PC-3 (cell line): ENCODE measurements at places on chromosomes 2 and 18. TPM values are rescaled to one million over a fixed set of nuclear protein-coding genes. Genes with fewer than 3 reads are reported as not detected.

- no peak for DNase-seq
- H3K4me3 ChIP-seq = no peak overlapping the region
- H3K36me3 ChIP-seq = no peaks in the 10 kb centered on the region
- H3K27ac ChIP-seq = no peak overlapping the region
- H3K27me3 ChIP-seq = no peaks in the 10 kb centered on the region
- H3K4me1 ChIP-seq = no peaks in the 10 kb centered on the region
Measured at GRCh38 chr2:144983107-144983506, 463.2 kb upstream of the ZEB2 start.

- no peak overlapping the region for H3K27ac ChIP-seq
- no peak overlapping the region for H3K4me3 ChIP-seq
- no peak for DNase-seq
- H3K4me1 ChIP-seq = 0 out of 2 replicates have a peak, but pooled peaks cover 6% of the 10 kb centered on the region
- H3K36me3 ChIP-seq = no peaks in the 10 kb centered on the region
Measured at GRCh38 chr2:120957905-120958304, 222.2 kb downstream of the GLI2 start.

DNA sequence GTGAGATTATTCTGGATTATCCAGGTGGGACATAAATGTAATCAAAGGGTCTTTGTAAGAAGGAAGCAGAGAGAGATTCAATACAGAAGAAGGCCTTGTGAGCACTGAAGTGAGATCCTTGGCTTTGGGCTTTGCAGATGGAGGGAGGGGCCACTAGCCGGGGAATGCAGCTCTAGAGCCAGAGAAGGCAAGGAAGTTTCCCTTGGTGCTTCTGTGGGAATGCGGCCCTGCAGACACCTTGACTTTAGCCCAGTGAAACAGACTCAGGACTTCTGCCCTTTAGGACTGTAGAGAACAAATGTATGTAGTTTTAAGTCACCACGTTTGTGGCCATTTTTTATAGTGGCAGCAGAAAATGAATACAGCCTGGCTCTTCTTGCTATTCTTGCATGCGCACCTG, 8.1 kb downstream of the NEU2 start:
- H3K36me3 ChIP-seq = no peaks in the 10 kb centered on the region
- no peak overlapping the region for H3K27ac ChIP-seq
- peaks cover 19% of the 10 kb centered on the region for H3K4me1 ChIP-seq
- H3K27me3 ChIP-seq = no peaks in the 10 kb centered on the region
- DNase-seq = no peak
- H3K4me3 ChIP-seq = no peak overlapping the region

- peaks cover 18% of the 10 kb centered on the region for H3K36me3 ChIP-seq
- DNase-seq = no peak
- no peak overlapping the region for H3K27ac ChIP-seq
- no peak overlapping the region for H3K4me3 ChIP-seq
Measured at GRCh38 chr18:9387891-9388290, 53.3 kb downstream of the TWSG1 start.

DNA sequence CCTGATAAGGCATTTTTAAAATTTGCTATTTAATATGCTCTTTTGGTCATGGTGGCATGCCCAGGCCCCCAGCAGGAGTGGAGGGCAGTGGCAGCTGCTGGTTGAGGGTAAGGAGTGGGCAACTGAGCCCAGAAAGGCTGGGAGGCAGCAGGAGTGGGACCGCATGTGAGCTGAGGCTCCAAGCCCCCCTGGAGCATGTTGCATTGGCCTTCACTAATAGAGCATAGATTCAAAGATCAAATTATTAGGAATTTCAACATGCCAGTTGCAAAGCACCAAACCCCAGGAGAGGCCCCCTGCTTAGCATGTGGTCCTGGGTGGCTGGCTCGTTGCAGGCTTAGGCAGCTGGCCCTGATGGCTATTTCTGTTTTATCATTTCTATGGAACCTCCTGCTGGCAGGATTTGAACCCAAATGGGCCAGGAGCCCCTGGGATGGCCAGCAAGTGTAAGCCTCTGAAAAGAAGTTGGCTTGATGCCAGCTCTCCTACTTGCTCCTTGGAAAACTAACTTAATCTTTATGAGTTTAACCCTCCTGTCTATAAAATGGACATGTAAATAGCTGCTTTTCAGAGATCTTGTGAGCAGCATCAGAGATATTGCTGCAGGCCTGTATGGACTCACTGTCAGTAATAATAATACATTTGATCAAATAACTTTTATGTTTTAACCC, 42.1 kb upstream of the TMEM131 start:
- no peak overlapping the region for H3K4me3 ChIP-seq
- H3K36me3 ChIP-seq = no peaks in the 10 kb centered on the region
- no peaks in the 10 kb centered on the region for H3K27me3 ChIP-seq
- DNase-seq = no peak
- no peaks in the 10 kb centered on the region for H3K4me1 ChIP-seq

GRCh38 chr2:128304715-128305554, 13.7 kb downstream of the HS6ST1 start:
- H3K27me3 ChIP-seq = no peaks in the 10 kb centered on the region
- no peaks in the 10 kb centered on the region for H3K36me3 ChIP-seq
- H3K4me3 ChIP-seq = peak overlapping the region; percentile 30; the same call in 1 of the 2 replicates
- H3K27ac ChIP-seq = peak overlapping the region; percentile 96

GRCh38 chr18:31497836-31498573, at the start of gene DSG2:
Gene DSG2, plus strand, starts transcription at chr18:31498177. Its CDS starts 75 bp downstream, at chr18:31498252.
- DNase-seq = peak; percentile 59
- no peaks in the 10 kb centered on the region for H3K36me3 ChIP-seq
- H3K27ac ChIP-seq = peak within 1 kb of the TSS; percentile 62
- peak within 1 kb of the TSS; percentile 86 for H3K4me3 ChIP-seq
- no peaks in the 10 kb centered on the region for H3K27me3 ChIP-seq

- H3K27ac ChIP-seq = no peak overlapping the region
- no peaks in the 10 kb centered on the region for H3K27me3 ChIP-seq
- peaks cover 4% of the 10 kb centered on the region; the same call in 1 of the 2 replicates for H3K36me3 ChIP-seq
Measured at GRCh38 chr18:9243029-9243428, 91.5 kb upstream of the TWSG1 start.

DNA sequence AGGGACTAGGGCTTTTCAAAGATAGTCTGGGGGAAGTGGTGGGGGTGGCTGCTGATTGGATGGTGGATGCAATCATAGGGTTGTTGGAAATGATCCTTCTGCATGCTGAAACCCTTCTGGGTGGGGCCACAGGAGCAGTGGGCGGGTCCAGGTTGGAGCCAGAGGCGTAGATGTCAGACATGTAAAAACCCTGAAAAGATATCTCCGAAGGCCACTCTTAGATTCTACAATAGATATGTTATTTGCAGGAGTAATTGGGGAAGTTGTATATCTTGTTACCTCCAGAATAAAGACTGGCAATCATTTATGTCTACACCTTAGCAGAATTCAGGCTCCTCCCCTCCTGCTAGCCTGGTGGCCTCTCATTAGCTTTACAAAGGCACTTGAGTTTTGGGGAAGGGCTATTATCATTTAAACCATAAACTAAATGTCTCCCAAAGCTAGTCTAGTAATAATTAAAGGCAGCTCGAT, 8.2 kb upstream of the FAM98A start:
- no peaks in the 10 kb centered on the region for H3K4me1 ChIP-seq
- no peak for DNase-seq
- no peaks in the 10 kb centered on the region for H3K36me3 ChIP-seq
- H3K4me3 ChIP-seq = no peak overlapping the region

DNA sequence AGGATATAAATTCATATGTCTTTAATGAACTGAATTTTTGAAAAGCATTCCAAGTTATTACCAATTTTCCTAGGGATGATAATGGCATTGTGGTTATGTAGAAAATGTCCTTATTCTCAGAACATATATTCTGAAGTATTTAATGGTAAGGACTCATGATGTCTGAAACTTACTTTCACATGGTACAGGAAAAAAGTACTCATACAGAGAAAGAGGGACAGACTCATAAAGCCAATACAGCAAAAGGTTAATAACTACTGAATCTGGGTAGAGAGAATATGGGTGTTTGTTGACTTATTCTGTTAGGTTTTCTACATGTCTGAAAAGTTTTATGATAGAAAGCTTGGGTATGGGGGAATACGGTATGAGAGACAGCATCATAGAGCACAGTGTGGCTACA, 84.3 kb upstream of the SERTAD2 start:
- no peaks in the 10 kb centered on the region for H3K27me3 ChIP-seq
- no peak for DNase-seq
- no peak overlapping the region for H3K27ac ChIP-seq
- H3K4me3 ChIP-seq = no peak overlapping the region

DNA sequence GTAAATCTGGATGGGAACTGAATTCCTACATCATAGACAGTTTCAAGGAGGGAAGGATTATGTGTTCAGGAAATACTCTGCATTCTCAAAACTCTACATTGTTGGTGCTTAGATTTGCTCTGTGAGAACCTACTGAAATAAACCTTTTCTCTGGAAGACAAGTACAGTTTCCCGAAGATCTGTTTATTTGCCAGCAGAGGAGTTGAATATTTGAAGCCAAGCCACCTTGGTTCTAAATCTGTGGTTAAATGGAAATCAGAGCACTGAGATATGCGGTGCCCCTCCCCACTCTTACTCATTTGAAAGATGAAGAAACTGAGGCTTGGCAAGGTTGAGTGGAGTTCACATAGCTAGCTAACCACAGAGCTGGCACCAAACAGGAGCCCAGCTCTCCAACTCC, 146.3 kb upstream of the CTAGE1 start:
- no peak overlapping the region for H3K4me3 ChIP-seq
- peaks cover 21% of the 10 kb centered on the region for H3K4me1 ChIP-seq
- no peaks in the 10 kb centered on the region for H3K36me3 ChIP-seq
- DNase-seq = no peak

GRCh38 chr18:32470460-32470713, 295 bp downstream of the GAREM1 start:
- no peak for DNase-seq
- no peaks in the 10 kb centered on the region for H3K27me3 ChIP-seq
- peak overlapping the region; percentile 71 for H3K4me3 ChIP-seq
- H3K36me3 ChIP-seq = no peaks in the 10 kb centered on the region

DNA sequence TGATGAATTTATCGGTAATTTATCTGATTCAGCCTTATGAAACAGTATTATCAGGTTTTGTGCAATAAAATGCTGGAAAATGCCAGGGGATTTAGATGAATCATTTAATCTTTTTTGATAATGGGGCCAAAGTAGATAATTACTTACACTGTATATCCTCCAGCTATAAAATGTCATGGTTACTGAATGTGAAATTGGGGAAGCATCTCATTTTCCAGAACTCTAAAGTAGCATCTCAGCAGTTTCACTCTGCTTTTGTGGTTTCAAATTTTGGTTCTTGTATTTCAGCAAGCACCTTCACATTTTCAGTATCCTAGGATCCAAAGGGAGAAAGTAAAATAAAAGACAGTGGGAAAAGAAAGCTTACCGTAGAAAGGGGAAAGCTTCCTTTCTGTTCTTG, 12.8 kb downstream of the ANKRD62 start:
- no peak for DNase-seq
- no peak overlapping the region for H3K4me3 ChIP-seq
- peaks cover 57% of the 10 kb centered on the region for H3K27me3 ChIP-seq
- no peak overlapping the region for H3K27ac ChIP-seq

- H3K4me1 ChIP-seq = peaks cover 40% of the 10 kb centered on the region
- no peaks in the 10 kb centered on the region for H3K27me3 ChIP-seq
- DNase-seq = no peak
- no peak overlapping the region for H3K4me3 ChIP-seq
- H3K27ac ChIP-seq = no peak overlapping the region
- H3K36me3 ChIP-seq = peaks cover 78% of the 10 kb centered on the region
Measured at GRCh38 chr2:216113572-216113971, 4.4 kb downstream of the XRCC5 start.

- no peaks in the 10 kb centered on the region for H3K27me3 ChIP-seq
- H3K27ac ChIP-seq = no peak overlapping the region
- no peak for DNase-seq
- H3K4me3 ChIP-seq = no peak overlapping the region
- H3K36me3 ChIP-seq = no peaks in the 10 kb centered on the region
Measured at GRCh38 chr2:96969321-96969720, 17.1 kb downstream of the FAM178B start.

DNA sequence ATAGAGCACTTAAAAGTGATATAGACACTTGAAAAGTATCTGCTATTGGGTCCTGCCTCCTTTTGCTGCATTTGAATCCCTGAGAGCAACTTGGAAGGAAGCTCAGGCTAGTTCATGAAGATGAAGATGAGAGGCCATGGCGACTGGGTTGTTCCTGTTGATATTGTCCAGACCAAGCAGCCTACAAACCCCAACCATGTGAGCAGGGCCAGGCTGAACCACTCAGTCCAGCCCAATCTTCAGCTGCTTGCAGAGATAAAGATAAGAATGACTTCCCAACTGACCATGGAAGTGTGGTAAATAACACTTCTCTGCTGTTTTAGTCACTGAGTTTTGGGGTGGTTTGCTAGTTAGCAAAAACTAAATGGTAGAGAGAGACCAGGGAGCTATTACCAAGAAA, 417.6 kb downstream of the SOX11 start:
- no peaks in the 10 kb centered on the region for H3K36me3 ChIP-seq
- H3K4me3 ChIP-seq = no peak overlapping the region
- no peak overlapping the region for H3K27ac ChIP-seq
- H3K27me3 ChIP-seq = no peaks in the 10 kb centered on the region
- H3K4me1 ChIP-seq = no peaks in the 10 kb centered on the region

- no peak for DNase-seq
- no peaks in the 10 kb centered on the region for H3K36me3 ChIP-seq
- H3K27ac ChIP-seq = no peak overlapping the region
- H3K27me3 ChIP-seq = no peaks in the 10 kb centered on the region
- H3K4me1 ChIP-seq = peaks cover 10% of the 10 kb centered on the region
- H3K4me3 ChIP-seq = no peak overlapping the region
Measured at GRCh38 chr2:234666911-234667310, 170.0 kb upstream of the ARL4C start.

GRCh38 chr2:104969564-104969963, 68.3 kb upstream of the MRPS9 start:
- peak; percentile 75 for DNase-seq
- H3K36me3 ChIP-seq = no peaks in the 10 kb centered on the region
- no peak overlapping the region for H3K27ac ChIP-seq
- H3K4me3 ChIP-seq = no peak overlapping the region
- peaks cover 7% of the 10 kb centered on the region; the same call in 1 of the 2 replicates for H3K4me1 ChIP-seq
- peaks cover 5% of the 10 kb centered on the region; the same call in 1 of the 2 replicates for H3K27me3 ChIP-seq

DNA sequence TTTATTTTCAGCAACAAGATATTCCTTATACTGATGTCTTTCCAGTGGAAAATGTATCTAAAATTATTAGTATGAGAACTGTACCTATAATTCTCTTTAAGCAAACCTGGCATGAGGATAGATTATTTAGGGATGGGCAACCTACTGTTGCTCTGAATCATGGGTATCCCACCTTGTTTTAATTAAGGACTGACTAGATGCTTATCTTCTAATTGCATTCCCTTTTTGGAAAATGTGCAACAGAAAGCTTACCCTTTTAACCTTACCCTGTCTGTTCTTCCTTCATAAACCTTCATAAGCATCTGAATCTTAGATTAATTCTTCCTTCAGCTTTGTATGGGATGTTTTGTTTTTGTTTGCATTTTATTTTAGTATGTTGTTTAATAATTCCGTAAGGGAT, 110.3 kb downstream of the TAF4B start:
- no peak for DNase-seq
- H3K27me3 ChIP-seq = no peaks in the 10 kb centered on the region
- H3K4me1 ChIP-seq = no peaks in the 10 kb centered on the region
- no peak overlapping the region for H3K4me3 ChIP-seq
- H3K36me3 ChIP-seq = no peaks in the 10 kb centered on the region

- no peaks in the 10 kb centered on the region for H3K36me3 ChIP-seq
- DNase-seq = no peak
- no peak overlapping the region for H3K27ac ChIP-seq
- peaks cover 59% of the 10 kb centered on the region for H3K27me3 ChIP-seq
Measured at GRCh38 chr2:199865905-199866304, 14.9 kb upstream of the FTCDNL1 start.

CYP26B1 gene
- 1.6 and 3.9 TPM in 2 replicates for total RNA-seq

SEMA4F gene
- total RNA-seq = 7.6 and 13.9 TPM in 2 replicates

CSRNP3 gene
- total RNA-seq = 2.2 and 8.3 TPM in 2 replicates

PJVK gene
- total RNA-seq = 0.87 and 1.6 TPM in 2 replicates
